Heart right ventricle (tissue), 16 donors: ENCODE measurements at places on chromosomes 7 and 10. TPM values are rescaled to one million over a fixed set of nuclear protein-coding genes. Genes with fewer than 3 reads are reported as not detected.

GRCh38 chr7:2521952-2522591 lies 2.5 kb downstream of the LFNG start:
- DNase-seq: peak; percentile 62

- no peak for DNase-seq
Measured at GRCh38 chr10:129621693-129622092, 154.7 kb downstream of the MGMT start.

GRCh38 chr10:78441694-78442093 lies 408.0 kb downstream of the RPS24 start:
- no peak for DNase-seq

The KIF5B gene
- total RNA-seq: 205 TPM

DNA sequence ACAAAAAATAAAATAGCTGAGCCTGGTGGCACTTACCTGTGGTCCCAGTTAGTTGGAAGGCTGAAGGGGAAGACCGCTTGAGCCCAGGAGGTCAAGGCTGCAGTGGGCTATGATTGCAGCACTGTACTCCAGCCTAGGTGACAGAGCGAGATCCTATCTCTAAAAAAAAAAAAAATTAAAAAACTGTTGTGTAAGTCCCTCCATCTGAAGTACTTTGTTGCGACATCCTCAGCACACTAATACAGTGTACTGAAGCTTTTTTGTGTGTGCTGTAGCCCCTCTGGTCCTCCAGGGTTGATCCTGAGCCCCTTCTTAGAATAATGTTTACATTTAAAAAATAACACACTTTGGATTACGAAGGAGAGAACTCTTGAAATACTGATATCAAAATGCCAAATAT lies 71.3 kb downstream of the PFKFB3 start:
- no peak for DNase-seq

DNA sequence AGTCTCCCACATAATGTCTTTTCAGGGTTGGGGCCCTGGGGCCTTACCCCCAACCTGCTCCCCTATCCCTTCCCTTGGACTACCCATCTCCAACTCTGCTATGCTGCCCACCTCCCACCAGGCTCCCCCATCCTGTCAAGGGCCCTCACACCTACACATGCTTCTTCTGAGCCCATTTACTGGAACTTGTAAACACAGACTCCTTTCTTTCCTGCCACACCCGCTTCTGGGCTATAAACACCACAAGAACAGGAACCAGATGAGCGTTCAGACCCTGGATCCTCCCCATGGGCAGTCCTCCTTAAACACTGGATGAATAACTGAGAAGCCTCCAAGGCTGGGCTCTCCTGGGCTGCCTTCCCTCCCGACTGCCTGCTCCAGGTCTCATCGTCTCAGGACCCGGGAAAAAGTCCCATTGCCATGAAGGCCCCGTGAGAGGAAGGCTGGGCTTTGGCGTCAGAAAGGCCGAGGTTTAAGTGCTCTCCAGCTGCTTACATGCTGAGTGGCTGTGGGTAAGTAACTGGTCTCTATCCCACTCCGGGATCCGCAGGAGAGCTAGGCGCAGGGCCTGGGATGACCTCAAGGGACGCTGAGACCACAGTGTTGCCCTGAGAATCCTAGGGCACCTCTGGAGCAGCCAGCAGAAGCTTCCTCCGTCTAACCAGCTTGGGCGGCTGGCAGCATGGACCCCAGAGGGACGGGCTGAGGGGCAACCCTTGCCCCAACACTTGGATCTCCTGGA lies 15.6 kb upstream of the CRHR2 start:
- DNase-seq: no peak

GRCh38 chr10:103968441-103969391 lies 1.8 kb downstream of the SLK start:
- DNase-seq: no peak

The FKBP14 gene
- 16.0 TPM for total RNA-seq

DNA sequence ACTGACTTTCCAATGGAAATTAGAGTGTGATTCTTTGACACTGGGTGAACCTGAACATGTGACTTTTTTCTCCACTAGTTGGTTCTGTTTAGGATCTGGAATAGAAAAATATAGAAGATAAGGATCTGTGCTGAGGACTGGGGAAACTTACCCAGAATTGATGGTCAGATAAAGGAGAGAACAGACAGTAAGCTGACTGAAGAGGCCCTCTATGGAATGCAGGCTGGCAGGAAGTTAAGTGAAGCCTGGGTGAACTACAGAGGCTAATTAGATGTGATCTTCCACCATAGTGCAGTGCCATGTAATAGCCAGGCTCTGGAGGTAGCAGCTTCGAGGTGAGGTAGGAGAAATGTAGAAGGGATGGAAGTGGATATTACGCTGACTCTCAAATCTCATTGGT lies 455.3 kb downstream of the PLXDC2 start:
- DNase-seq: no peak

DNA sequence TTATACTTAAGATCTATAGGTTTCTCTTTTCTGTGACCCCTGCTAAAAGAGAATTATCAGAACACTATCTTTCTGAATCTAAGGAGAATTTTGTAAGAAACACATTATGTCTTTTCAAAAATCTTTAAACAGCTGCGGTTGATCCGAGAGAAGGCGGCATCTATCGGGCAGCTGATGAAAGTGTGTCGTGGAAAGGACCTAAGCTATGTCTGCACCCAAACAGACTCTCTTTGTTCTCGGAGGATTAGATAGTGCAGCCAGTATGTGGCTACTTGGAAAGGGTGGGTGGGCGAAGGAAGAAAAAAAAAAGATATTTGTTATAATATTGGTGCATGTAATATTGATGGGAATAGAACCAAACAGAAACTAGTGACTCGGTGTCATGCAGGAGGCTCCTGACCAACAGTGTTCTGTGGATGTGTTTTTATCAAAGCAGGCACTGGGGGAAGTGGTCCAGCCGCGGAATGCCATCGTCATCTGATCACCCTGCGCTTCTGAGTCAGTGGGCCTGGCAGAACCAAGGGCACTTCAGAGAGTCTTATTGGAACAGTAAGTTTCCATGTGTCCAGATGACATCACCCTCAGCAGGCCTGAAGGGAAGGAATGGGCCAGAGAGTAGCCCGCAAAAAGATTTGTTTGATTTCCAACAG lies 509.7 kb upstream of the AKR1E2 start:
- DNase-seq: peak; percentile 22

GRCh38 chr10:78936412-78937342 lies 132.1 kb upstream of the ZMIZ1 start:
- no peak for DNase-seq

- DNase-seq: no peak
Measured at GRCh38 chr10:125154529-125154928, 5.8 kb downstream of the CTBP2 start.

GRCh38 chr7:37341033-37341630 lies 107.5 kb downstream of the ELMO1 start:
- DNase-seq: no peak

DNA sequence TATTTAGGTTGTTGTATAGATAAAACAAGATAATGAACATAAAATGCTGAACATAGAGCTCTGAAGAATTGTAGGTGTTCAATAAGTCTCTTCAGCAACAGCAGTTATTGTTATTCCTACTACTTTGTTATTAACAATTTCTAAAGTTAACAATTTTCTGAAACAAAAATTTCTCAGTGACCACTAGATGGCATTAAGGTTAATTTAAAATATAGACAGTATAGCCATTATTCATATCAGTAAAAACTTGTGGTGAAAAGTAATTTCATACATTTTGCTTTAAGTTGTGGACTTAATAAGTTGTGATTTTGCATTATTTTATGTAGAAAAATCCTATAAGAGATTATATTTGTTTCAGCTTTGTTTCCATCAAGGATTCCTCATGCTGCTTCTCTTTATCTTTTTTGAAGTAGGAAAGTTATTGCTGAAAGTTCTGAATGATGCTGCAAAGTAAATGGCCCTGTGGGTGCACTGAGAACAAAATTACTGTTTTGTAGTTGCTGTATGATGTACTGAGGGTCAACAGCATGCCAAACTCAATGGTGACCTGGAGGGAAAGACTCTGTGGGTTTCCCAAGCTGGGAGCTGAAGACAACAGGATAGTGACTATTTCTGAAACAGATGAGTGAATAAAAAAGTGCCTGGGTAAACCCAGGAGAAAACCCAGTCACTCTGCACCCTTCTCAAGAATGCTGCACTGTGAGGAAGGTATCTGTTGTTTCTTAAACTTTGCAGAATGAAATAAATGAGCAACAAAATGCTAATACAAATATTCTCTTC lies 253.6 kb downstream of the KIF20B start:
- DNase-seq: no peak

The HGF gene
- total RNA-seq: 2.5 TPM

- DNase-seq: no peak
Measured at GRCh38 chr10:80207768-80208370, 2.5 kb upstream of the ANXA11 start.

DNA sequence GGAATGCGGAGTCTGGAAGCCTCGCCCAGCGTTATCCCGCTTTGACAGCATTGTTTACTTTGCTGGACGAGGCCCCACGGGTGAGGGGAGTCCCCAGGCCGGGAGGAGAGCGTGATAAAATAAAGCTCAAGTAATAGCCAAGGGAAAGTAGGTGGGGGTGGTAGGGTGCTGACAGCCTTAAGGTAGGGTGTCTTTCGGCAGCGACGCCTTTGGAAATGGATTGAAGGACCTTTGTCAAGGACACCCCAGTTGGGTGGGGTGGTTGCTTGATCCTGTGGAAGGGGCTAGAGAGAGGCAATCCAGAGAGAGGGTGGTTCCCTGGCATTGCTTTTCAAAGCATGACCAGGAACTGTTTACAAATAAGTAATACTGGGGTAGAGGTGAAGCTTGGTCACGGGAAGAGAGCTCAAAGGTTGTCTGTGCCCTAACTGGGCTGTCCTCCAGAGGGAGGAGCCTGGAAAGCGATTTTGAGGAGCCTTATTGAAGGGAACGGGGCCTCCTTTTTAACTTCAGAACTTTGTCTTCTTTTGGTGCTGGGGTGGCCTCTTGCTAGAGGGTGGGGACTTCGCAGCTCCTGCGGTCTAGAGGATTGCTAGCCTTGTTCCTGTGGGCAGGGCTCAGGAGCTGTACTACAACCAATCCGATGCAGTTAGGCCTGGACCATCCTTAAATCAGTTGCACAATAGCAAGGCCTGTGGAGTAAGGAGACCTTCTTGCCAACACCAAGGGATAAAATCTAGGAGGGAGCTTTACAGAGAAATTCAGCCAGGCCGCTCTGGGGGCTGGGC lies 1.3 kb downstream of the EIF4EBP2 start:
- DNase-seq: peak; percentile 86

The UFSP1 gene
- 1.8 TPM for total RNA-seq

DNA sequence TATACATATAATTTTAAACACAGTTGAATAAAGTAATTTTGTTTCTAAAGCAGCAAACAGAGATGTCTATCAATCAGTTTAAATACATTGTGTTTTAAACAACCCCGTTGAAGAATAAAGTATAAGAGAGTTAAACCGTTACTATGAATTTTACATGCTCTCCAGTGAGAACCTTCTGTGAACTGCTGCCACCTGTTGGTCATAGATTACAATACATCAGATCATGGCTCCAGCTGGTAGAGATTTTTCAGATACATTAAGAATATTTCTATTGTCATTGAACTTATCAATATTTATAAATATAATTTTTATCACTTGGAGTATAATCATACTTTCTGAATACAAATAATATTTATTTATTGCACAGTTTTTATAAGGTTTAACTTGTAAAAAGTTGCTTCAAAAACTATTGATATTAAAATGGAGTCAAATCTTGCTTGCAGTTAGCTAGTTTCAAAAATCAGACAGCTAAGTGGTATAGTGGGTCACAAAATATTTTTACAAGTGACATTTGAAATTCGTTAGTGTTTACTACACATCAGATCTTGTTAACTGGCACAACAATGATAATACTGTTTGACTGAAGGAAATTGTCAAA lies 561.2 kb upstream of the PHF14 start:
- DNase-seq: peak; percentile 22

- DNase-seq: no peak
Measured at GRCh38 chr10:80405626-80406025, 2.7 kb upstream of the PRXL2A start.
